ENCODE measurements at places on chromosomes 2 and 18.

DNA sequence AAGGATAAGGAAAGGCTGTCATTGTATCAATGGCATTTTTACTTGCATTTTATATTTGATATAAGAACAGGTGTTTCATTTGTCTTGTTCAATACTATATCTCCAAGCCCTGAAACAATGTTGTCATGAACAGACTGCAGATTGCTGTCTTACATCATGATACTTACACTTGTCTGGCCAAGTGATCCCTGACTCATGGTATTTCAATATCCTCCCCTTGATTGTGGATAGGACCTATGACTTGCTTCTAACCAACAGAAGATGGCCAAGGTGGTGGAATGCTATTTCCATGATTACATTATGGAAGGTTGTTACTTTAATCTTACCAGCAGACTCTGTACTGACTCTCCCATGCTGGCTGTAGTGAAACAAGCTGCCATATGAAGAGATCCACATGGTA is 471.1 kb downstream of the CCDC85A start:
- DNase-seq = no peak

GRCh38 chr2:201420442-201421113 is 30.7 kb downstream of the TRAK2 start:
- DNase-seq = no peak

- no peak for DNase-seq
These were observed 66.0 kb downstream of the PAX3 start for GRCh38 chr2:222232839-222233238.

- no peak for DNase-seq
These were observed 43.7 kb upstream of the STAM2 start for GRCh38 chr2:152219077-152219828.

DNA sequence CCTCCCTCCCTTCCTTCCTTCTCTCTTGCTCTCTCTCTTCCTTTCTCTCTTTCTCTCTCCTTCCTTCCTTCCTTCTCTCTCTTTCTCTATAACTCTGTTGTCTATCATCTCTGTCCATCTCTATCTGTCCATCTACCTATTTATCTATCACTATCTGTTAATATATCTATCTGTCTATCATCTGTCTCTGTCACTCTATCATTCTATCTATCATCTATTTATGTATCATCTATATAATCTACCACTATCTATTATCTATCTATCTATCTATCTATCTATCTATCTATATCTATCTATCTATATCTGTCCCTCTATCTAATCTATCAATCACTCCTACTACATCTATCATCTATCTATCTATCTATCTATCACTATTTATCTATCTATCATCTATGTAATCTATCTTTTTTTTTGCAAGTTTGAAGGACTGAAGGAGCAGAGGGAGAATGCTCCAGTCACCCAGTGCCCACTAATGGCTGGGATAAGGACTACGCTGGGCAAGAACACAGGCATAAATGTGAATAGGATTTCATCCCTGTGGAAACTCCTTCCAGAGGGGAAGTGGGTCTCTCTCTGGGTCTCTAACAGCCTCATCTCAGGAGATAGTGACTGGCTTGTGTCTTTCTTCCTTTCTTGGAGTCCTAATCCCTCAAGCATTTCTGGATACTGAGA is 427.0 kb downstream of the LPIN1 start:
- no peak for DNase-seq

GRCh38 chr18:71116535-71116934 is 827.7 kb downstream of the SOCS6 start:
- DNase-seq = no peak

GRCh38 chr2:139911160-139911559 is 1131.0 kb upstream of the NXPH2 start:
- DNase-seq = no peak

DNA sequence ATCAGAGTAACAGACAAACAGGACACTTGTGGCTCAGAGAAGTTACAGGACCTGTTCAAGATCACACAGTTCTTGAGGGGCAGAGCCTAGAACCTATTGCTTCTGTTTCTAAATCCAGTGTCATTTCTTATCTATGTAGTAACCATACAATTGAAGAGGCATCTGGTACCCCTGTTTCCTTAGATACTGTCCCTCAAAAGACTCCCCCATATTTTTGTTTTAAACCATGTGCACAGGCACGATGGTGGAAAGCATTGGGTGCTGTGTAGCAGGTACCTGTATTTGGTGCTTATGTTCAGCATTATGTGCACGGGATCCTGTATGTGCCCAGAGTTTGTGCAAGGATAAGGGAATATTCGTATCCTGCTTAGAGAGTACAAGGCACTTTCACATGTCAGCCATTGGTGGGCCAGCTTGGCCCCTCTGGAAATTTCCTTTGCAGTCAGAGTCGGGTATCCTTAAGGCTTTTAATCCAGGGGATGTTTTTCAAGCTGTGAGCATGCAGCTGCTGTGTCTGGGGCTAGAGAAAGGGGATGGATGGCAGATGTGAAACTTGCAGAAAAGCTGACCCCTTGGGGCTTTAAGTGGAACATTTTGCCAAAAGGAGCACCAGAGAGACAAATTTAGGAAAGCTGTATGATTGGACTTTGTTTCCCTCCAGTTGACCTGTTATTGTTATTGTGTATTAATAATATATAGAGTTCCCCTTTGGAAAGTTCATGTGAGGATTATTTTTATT is 2.1 kb downstream of the LBH start:
- DNase-seq = peak; percentile 43

DNA sequence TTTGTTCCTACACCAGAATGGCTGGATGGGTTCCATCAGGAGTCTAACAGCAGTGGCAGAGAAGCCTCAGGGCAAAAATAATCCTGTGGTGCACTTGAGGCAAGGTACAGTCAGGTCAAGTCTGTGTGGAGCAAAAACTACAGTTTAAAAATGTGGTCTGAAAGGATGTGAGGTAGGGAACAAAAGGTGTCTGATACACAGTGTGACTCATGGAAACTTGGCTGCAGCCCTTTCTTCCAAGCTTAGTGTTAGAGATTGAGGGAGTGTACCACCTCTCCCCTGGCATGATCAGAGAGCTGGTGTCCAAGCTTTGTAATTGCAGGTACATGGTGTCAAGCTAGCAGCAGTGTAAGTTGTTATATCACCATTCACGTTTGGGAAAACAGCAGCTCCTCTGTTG is 8.9 kb downstream of the ANKAR start:
- DNase-seq = no peak

GRCh38 chr18:73880387-73880786 is 267.2 kb downstream of the FBXO15 start:
- no peak for DNase-seq

DNA sequence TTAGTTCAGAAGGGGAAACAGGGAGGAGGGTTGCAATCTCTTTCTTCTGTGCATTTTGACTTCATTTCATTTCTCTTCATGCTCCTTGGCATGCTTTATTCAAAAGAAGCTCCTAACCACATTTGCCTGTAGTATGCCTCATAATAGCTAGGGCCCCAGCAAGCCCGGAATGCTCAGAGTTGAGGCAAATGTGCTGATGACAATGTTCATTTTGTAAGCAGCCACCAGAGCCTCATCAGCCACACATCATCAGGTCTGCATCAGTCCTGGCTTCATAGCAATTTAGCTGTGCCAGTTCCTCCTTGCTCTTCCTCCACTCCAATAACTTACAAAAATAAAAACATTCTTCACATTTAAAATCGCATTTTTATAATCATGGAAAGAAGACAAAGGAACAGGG is 65.4 kb upstream of the MMADHC start:
- no peak for DNase-seq

- no peak for DNase-seq
These were observed 27.5 kb downstream of the RNF103 start for GRCh38 chr2:86596118-86596517.

DNA sequence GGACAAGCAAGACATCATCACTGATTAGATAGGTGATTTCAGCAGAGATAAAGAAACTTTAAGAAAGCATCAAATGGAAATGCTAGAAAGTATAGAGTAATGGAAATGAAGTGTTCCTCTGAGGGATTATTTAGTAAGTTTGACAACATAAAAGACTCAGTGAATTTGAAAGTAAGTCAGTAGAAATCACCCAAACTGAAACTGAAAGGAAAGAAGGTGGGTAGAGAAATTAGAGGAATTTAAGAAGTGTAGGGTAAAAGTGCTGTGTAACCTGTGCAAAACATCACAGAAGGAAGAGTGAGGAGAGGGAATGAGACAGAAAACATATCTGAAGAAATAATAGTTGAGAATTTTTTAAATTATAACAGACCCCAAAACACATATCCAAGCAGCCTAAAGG is 343.1 kb downstream of the CBLN2 start:
- no peak for DNase-seq

- no peak for DNase-seq
These were observed 375.8 kb downstream of the GALNT13 start for GRCh38 chr2:154247503-154247902.

- no peak for DNase-seq
These were observed 166.9 kb downstream of the VWC2L start for GRCh38 chr2:214577769-214578168.

DNA sequence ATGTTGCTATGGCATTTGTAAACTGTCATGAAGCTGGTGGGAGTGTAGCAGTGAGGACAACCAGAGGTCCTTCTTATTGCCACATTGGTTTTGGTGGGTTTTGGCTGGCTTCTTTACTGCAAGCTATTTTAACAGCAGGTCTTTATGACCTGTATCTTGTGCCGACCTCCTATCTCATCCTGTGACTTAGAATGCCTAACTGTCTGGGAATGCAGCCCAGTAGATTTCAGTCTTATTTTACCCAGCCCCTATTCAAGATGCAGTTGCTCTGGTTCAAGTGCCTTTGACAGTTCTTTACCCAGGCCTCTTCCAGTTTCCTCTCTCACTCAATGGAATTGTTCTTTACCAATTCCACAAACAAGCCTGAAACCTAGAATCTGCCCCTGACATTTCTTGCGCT is 145.1 kb downstream of the KCNE4 start:
- DNase-seq = no peak

- no peak for DNase-seq
These were observed 444.4 kb upstream of the SLC39A10 start for GRCh38 chr2:195212586-195212985.

DNA sequence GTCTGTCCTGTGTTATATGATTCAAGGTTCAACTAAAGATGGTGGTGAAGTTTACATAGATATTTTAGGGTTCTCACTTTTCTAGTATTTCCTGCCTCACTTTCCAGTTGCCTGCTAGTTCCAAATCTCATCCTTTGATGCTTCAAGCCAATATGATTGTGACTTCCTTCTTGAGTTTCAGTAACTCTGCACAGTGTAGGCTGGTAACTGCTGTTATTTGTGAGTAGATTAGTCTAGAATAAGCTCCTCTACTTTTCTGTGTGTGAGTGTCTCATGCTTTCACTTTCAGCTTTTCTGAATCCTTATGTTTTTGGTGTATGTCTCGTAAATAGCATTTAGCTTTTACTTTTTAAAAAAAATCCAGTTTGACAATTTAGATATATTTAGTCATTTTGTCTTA is 42.6 kb downstream of the GALNT1 start:
- DNase-seq = no peak

DNA sequence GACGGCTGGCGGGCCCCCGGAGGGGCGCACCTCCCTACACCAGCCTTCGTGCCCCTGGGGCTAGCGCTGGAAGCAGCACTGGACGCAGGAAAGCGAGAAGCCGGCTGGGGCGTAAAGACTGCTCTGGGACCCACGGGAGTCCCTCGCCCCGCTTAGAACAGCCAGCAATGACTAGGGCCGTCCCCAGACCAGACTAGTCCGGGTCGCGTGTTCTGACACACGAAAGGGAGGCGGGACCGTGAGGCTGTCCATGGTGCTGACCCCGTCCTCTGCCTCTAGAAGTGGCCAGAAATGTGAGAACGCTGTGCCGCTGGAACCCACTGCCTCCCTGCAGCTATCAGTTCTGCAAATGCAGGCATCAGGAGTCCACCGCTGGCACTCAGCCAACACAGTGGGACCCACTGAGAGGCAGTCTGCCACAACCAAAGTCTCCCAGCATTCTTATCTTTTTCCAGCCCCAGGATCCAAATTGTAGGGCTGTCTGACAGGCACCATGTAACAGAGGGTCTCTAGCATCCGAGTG is at the start of gene UCN:
TSS of gene UCN (minus strand) at position 87 of the 523 bp plus-strand sequence. CDS start 550 bp downstream, outside the sequence.
- peak; percentile 84 for DNase-seq

DNA sequence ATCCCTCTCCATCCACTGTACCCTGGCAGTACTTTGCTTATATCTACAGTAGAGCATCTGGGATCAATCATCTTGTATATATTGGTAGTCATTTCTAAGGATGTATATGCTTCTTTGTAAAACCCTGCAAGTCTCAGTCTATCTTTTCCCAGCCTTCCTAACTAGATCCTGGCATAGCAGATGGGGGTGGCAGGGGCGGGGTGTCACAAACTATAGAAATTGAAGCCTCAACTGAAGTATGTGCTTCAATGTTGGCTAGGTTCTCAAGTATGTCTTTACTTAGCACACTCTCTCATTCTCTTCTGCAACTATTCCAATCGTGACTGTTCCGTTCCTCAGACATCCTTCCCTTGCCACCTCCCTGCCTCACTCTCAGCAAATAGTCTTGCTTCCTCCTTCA is 30.1 kb upstream of the AGPS start:
- no peak for DNase-seq

- no peak for DNase-seq
These were observed 83.3 kb upstream of the TANK start for GRCh38 chr2:161076936-161077335.

GRCh38 chr2:86789687-86790133 is 1.0 kb downstream of the CD8A start:
- DNase-seq = no peak

DNA sequence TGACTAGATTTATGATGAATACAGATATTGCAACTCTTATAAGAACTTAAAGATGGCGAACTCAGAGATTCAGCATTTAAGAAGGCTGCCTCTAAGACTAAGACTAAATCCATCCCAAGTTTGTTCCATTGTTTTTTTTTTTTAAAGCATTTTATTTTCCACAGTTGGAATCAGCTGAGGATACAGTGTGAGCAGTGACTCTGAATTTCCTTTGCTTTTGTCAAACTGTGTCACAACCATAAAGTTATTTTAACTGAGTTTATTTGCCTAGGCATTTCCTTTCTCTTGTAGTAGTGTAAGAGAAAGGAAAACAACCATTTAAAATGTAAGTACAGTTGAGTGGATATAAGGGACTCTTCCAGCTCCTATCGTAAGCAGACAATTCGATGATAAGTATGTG is 63.9 kb downstream of the ZEB2 start:
- no peak for DNase-seq

- DNase-seq = peak; percentile 71
These were observed 5.8 kb downstream of the DLX2 start for GRCh38 chr2:172096626-172097547.

GRCh38 chr2:174681099-174682006 is 82.9 kb downstream of the CHRNA1 start:
- DNase-seq = no peak

- DNase-seq = peak; percentile 45
These were observed 1166.3 kb upstream of the ACVR2A start for GRCh38 chr2:146678516-146678915.

DNA sequence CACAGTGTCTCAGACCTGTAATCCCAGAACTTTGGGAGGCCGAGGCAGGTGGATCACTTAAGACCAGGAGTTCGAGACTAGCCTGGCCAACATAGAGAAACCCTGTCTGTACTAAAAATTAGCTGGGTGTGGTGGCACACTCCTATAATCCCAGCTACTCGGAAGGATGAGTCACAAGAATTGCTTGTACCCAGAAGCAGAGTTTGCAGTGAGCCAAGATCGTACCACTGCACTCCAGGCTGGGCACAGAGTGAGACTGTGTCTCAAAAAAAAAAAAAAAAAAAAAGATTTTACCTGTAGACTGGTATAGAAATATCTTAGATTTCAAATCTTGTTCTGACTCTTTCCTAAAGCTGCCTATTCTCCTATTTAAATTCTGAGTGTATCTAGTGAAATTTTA is 7.2 kb upstream of the KLHL29 start:
- no peak for DNase-seq
